Breast epithelium (tissue), 4 donors: ENCODE measurements at places on chromosomes 2 and 18.

DNA sequence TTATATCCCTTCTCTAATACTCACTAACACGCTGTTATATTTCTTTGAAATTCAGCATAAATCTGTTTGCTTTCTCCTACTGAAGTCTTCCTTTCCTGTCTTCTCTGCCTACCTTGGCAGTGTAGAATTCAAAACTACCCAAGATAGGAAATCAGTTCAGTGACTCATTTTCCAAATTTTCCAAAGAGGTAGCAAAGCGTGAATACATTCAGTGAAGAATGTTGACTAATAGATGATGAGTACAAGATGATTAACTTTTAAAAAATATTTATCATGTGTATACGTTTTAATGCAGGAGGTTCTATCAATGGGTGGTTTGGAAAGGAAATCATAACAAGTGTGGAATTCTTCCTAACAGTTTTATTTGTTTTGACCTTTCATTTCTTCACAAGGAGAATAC lies 201.9 kb upstream of the SLC8A1 start:
- DNase-seq: no peak

DNA sequence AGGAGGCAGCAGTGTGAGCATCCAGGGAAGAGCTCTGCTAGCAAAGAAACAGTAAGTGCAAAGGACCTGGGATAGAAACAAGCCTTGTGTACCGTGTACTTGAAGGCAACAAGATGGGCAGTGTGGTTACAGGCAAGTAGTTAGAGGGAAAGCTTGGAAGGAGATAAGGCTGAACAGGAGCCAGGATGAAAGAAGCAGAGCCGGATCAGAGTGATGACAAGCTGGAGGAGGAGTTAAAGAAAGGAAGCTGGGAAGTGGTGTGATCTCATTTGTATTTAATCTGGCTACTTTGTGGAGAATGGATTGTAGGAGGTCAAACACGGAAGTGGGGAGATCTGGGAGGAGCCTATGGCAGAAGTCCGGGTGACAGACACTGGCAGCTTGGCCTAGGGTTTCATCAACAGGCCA lies 44.7 kb upstream of the VPS54 start:
- DNase-seq: no peak

DNA sequence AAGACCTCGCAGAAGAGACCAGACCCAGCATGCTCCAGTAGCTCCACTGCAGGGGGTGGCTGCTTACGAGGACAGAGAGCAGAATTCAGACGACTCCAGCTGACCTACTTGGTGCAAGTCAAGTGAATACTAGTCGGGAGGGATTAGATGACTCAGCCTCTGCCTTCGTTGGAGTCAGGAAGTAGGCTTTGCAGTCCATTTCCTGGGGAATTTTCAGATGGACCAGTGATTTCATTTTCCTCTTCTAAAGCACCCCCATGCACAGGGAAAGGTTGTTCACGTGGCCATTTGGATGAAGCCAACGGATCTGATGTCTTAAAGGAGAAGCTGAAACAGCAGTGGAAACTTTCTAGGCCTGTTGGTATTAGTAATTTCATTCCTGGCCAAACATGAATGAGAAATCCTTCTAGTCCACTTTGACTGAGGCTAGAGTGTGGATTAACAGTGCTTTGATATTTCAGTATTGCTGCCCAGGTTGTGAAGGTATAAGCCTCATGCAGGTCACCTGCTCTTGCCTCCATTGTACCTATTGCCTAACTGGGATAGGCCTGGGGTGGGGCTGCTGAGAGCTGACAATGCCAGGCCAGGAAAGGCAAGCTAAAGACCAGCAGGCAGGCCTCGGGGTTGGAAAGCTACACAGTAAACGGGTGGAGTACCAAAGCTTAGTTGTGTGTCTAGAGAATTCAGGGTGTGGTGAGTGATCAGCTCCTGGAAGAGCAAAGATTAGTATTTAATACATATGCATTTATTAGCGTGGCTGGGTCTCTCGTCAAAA lies 117.6 kb upstream of the FOSL2 start:
- DNase-seq: no peak

- no peak for DNase-seq
These were observed 223.8 kb downstream of the FBXO15 start for GRCh38 chr18:73923866-73924265.

DNA sequence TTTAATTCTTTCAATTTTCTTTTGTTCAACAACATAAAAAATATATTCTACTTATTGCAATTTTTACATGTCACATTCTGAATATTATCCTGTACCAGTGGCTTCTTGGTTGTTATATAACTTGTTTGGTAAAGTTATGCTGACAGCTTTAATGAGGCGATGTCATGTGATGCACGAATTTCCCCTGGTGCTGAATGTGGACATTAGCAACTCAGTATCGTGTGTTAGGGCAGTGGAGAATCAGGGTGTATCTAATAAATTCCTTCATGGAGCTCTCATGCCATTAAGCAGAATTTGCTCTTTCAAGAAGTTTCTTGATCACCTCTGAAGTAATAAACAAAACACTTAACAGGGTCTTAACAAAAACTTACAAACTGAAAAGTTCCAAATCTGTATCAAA lies 99.6 kb upstream of the DNMT3A start:
- no peak for DNase-seq

DNA sequence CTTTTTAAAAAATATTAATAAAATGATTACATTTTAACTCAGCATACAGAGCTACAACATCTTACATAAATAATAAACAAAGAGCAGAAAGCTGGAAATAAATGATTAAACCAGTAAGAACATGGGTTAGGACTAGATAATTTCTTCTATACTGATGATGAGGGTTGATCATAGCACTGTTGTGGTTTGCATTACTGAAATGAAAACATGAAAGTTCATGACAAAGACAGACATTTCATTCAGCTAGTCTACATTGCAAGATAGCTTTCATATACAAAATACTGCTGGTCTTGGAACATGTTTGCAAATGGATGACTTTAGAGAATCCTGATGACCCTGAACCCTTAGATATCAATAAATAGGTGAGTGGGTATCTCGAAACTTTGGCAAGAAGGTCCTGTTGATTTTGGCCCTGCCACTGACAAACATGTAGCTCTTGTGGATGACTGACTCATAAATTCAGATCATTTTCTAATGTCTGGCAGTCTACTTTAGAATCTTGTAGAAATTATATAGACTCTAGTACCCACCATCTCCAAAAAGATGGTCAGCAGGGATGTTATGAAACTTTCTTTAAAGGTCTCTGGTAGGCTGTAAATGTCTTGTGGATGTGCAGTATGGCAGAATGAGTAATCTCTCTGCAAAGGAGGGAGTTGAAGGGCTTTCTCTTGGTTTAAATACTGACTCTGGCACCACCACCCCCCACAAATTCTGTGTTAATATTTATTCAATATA lies 15.5 kb upstream of the CDC42EP3 start:
- DNase-seq: no peak

DNA sequence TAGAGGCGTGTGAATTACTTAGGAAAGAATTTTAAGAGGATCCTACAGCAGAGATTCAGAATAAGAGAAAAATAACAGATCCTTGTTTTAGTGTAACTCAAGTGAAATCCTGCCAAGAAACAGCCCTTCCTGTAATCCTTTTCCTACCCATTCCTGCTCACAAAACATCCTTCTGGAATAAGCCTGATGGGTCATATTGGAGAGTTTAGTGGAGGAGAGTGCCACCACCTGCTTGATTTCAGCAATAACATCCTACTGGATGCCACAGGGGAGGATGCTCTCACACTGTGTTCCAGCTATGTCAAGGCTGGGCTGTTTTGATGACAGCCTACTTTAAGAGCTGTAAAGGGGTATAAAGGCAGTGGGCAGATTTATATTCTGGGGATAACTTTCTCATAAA lies 54.8 kb upstream of the CCDC178 start:
- DNase-seq: no peak

- no peak for DNase-seq
These were observed 5.4 kb upstream of the POLI start for GRCh38 chr18:54263904-54264336.

GRCh38 chr18:52394602-52395001 lies 54.6 kb downstream of the DCC start:
- DNase-seq: no peak
